Hematopoietic multipotent progenitor cell treated with erythropoietin and hydrocortisone succinate and interleukin-3 and kit ligand, for 8 days (in vitro differentiated cells): ENCODE measurements at places on chromosomes 2 and 18.

- no peak for DNase-seq
Measured at GRCh38 chr2:30159766-30160165, 13.0 kb downstream of the YPEL5 start.

DNA sequence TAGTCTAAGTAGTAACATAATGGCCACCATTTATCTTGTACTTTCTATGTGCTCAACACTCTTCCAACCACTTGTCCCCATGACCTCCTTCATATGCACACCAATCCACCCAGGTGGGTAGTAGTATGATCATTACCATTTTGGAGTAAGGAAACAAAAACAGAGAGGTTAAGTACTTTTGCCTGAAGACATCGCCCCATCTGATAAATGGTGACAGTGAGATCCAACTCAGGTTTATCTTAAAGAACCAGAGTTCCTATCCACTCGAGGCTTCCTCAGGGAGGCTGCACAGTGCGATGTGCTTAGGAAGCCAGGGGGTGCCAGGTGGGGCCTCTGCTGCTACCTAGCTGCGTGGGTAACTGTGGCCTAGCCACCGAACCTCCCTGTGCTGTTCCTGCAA is 14.1 kb downstream of the NFE2L2 start:
- no peak for DNase-seq

DNA sequence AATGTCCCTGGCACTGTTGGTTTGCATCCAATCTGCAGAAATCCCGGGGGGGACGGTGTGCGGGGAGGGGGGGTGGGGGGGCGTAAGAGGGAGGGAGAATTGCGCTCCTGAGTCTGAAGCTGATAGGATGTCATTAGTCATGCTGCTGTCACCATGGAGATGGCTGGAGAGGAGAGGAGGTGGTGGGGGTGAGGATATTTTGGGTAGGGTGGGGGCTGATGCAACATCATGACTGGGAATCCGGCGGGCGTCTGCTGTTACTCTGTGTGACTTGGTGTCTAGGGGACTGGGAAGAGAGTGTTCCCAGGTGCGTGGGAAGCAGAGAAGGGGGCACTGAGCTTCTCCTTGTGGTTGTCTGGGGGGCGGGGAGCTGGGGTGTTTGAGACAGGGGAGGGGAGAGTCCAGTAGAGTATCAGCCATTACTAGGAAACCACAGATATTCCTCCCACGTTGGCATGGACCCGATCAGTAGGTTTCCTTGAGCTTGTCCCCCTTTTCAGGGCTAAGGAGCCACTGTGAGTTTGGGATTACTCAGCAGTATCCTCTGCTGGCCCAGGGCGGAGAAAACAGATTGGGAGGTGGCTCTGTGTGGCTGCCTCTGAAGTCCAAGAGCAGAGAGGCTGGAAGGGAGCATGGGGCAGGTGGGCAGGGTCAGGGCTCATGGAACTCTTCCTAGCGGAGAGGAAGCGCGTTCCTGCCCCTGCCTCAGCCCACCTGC is 18.9 kb downstream of the TET3 start:
- DNase-seq, result peak; percentile 65

- no peak for DNase-seq
Measured at GRCh38 chr2:168567836-168568235, 111.8 kb downstream of the CERS6 start.

DNA sequence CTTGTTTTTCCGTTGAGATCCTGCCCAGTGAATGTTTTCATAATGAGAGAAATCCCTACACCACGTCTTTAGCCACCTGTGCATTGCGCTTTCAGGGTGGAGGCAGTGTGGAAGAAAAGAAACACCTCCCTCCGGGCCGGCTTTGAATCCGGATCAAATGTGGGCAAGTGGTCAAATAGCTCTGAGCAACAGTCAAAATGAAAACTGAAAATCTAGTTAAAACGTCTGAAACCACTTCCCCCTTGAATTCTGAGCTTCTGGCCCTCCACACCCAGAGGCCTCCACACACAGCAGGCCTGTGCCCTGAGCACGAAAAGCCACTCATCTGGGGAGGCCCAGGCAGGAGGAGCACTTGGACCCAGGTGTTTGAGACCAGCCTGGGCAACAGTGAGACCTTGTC is 263.6 kb upstream of the SALL3 start:
- no peak for DNase-seq

DNA sequence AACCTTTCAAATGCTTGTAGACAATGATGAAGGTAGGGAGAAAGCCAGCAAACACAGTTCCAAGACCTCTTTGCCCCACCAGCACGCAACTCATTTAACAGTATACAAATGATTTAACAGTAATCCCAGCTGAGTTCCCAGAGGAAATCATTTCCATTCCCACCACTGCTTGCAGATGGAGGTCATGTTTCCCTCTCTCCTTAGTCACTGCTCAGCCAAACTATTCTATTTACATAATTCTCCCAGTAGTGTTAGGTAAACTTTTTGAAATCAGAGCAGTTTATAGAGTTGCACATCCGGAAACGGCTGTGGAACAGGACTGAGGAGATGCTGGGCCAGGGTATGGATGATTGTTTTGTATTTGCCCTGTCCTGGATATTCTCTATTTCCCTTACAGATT is 328.5 kb downstream of the FIGN start:
- no peak for DNase-seq

DNA sequence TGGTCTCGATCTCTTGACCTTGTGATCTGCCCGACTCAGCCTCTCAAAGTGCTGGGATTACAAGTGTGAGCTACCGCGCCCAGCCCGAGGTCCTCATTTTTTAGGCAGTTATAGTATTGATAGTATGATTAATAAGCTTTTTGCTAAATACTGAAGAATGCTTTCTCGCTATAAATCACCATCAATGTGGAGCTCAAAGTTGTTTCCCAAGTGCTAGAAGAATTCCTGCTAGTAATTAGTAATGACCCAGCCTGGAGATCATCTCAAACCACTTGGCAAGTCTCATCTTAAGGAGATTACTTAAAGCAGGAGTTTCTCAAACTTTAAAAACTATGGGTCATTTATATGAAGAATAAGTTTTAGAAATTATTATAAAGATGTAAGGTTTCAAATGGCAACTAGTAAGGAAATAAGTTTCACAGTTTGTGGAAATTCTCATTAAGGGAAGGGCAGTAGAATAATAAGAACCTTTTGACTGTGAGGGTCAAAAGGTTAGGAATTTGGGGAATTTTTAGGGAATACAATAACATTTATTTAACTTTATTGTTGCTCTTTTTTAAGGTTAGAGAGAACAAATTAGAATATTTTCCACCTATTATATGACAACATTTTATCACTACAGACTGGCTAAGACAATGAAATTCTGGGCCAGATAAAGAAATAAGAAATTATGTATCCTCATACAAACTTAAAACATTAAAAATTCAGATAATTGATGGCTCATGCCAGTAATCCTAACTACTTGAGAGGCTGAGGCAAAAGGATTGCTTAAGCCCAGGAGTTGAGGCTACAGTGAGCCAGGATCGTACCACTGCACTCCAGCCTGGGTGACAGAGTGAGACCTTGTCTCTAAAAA is 148.6 kb upstream of the MAP3K20 start:
- DNase-seq, result no peak

DNA sequence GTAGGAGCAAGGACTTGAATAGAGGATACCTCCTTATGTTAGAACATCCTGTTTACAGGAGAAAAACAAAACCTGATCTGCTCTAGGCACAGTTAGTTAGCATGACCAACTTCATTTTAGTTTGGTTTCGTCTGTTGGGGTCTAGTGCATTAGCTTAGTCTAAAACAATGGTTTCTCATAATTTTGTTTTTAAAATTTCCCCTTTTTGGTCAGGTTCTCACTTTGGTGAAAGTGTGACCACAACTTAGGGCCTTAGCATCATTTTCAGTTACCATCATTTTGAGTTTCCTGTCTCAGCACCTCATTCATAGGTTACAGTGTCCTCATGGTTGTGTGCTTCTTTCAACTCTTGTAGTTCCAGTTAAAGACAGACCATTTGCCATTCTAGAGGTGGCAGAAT is 1277.0 kb upstream of the SLC39A10 start:
- DNase-seq, result no peak

GRCh38 chr2:233189025-233189424 is 62.4 kb upstream of the ATG16L1 start:
- no peak for DNase-seq

- DNase-seq, result no peak
Measured at GRCh38 chr2:57882895-57883515, 163.6 kb upstream of the VRK2 start.

DNA sequence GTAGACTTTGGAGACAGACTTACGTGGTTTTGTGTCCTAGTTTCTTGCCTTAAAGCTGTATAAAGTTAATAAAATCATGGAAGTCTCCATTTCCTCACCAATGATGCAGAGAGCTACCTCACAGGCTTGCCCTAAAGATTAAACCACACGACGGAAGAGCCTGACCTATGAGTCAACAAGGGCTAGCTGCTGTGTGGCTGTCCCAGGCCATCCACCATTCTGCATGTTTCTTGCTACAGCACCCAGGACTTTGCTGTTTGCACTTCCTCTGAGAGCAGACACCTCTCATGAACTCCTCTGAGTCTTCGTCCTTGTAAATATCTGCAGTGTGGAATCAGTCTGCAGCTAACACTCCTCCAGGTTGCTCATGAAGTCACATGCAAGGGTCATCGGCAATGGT is 160.0 kb upstream of the TRIB2 start:
- DNase-seq, result no peak

GRCh38 chr2:168583710-168584521 is 127.8 kb downstream of the CERS6 start:
- DNase-seq, result peak; percentile 33
